Stimulated activated CD8-positive, alpha-beta memory T cell treated with anti-CD3 and anti-CD28 coated beads, Interleukin-7, amount 100 ng/mL, for 4 hours (primary cell): ENCODE measurements at places on chromosomes 4 and X.
A peak's percentile ranks its signal among the peaks of the same experiment; 100 is the strongest.

DNA sequence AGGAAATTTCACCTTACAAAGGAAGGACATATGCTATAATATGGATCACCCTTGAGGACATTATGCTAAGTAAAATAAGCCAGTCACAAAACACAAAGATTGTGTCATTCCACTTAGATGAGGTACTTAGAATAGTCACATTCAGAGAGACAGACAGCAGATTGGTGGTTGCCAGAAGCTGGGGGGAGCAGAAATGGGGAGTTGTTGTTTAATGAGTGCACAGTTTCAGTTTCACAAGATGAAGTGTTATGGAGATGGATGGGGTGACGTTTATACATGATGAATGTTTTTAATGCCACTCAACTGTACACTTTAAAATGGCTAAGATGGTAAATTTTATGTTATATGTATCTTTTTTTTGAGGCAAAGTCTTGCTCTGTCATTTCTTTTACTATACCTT lies 14.8 kb upstream of the SPON2 start:
- no peak for DNase-seq

DNA sequence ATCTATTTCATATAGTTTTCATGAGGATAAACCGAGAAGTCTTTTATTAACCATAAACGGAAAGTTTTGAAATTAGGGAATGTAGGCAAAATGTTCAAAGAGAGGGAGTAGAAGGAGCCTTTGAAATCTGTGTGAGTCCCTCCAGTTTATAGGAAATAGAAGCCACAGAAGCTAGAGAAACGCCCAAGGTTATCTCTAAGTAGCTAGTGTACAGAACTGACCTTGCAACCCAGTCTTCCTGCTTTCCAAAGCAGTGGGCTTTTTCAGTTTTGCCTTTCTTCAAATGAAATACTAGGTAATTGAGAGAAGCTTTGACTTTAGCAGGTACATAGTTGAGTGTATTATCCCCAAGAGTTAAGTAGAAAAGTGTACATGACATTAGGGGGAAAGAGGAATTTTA lies 39.4 kb downstream of the STIM2 start:
- DNase-seq, result no peak

GRCh38 chr4:3480528-3481112 lies 17.5 kb downstream of the DOK7 start:
- DNase-seq, result peak; percentile 44

- DNase-seq, result no peak
Observed at GRCh38 chr4:161256716-161257115, 907.1 kb downstream of the FSTL5 start.

- no peak for DNase-seq
Observed at GRCh38 chr4:5142726-5143125, 91.4 kb downstream of the STK32B start.

- DNase-seq, result no peak
Observed at GRCh38 chrX:112760697-112761096, 79.9 kb downstream of the AMOT start.

DNA sequence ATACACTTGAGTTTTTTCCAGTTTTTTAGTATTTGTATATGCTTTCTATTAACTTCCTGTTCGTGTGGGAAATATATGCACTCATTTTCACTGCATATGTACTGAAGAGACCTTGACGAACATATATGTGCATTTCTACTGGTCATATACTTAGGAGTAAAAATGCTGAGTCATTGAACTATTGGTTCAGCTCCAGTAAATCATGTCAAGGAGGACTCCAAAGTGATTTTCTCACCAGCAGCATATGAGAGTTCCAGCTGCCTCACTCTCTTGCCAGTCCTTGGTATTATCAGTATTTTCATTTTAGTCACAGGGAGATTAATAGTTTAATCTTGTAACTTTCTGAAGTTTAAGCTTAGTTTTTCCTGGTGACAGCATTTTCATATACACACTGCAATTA lies 2750.2 kb downstream of the ARAP2 start:
- no peak for DNase-seq

DNA sequence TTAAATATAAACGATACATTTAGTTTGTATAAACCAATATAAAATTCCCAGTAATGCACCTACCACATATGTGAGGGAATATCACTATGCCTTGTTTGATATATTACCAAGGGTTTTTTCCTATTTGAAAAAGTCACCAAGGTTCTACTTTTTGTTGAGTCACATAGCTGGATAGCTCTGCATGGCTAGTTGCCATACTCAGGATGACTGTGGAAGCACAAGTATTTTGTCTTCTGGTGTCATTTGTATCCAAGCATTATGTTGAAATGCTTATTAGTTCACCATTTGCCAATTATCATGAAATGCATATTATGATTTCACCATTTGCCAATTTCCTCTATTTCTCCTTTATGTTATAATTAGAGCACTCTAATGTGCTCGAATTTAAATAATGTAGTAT lies 162.7 kb upstream of the TTC29 start:
- DNase-seq, result no peak

DNA sequence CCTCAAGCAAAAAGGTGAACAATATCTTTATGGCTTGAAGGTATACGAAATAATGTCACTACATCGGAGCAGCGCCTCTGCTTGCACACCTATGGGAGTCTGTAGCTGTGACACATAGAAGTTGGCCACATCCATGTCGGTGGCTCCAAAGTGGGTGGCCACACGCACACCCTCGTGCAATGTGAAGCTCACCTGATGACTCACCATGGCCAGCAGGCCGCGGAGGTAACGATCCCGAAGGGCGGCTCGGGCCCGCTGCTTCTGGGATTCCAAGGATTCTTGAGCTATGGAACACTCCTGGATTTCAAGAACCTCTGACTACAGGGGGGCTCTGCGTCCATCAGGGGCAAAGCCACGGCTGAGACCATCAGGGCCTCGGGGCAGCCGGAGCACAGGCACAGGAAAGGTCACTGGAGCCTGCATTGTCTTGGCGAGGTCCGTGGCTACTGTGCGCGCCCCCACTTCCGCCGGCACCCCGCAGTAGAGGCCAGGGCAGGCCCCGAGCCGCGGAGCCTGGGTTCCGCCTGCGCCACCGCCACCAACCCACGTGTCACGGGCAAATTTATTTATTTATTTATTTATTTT lies 25.2 kb downstream of the NYX start:
- no peak for DNase-seq

DNA sequence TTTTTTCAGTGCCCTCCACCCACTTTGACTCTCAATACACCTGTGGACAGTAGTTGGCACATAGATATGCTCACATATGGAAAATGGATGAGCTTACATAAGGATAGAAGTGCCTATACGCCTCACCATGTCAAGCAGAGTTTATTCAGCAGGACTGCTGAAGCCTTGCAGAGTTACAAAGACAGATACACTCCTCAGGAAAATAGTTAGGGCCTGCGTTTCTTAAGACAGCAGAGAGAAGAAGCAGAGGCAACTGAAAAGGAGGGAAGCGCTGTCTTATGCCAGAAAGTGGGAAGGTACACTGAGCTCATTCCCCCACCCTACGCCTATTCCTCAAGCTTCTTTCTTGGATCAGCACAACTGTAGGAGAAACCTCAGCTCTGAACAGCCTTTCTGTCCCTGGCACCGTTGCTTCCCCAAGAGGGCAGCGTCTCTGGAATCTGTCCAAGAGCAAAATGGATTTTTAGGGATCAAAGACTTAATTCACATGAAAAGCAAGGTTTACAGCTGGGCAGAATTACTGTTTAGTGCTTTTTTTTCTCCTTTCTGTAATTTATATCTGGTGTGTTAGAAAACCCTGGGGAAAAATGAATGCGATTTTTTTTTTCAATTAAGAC lies 37.3 kb upstream of the MBTPS2 start:
- DNase-seq, result no peak

DNA sequence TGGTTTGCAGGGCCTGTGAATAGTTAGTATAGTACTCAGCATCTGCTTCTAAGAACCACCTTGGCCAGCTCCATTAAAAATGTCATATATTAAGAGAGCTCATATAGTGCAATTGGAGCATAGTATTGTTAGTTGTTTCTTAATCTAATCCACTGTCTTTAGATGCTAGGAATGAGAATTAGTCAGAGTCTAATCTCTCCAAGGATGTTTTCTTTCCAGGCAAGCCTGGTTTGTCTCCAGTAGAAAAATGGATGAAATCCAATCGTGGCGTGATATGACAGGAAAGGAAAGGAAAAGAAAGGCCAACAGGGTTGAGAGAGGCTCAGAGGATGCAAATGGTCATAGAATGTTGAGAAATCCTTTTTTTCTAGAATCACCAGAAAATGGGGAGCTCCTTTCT lies 15.0 kb upstream of the TMEM164 start:
- no peak for DNase-seq

DNA sequence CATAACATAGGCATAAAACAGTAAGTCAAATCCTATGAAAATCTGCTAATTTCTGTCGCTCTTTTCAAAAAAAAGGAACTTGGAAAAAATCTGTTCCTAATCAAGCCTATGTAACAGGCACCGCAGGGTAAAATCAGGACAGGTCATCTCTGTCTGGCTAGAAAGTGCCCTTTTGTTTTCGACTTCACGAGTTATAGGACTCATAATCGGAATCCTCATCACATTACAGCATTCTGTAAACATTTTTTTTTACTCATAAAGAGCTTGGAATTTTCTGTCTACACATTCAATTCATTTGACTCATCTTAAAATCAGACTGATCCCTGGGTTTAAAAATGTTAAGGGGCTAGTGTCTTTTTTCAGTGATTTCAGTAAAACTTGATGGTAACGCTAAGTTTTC lies 181.7 kb upstream of the TBC1D9 start:
- DNase-seq, result no peak

DNA sequence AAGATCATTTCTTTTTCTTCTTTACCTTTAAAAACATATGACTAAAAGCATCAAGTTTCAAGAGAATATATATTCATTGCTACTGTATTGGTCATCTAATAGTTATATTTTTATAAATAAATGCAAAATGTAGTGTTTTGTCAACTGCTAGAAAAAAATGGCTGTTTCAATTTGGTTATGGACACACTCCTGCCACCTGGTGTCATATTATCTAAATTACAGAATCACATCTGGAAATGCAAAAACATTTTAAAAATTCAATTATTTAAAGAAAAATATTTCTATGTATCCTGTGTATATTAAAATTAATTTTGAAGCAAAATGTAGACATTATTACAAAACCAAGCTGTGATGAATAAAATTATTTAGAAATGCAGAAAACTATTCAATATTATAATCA lies 329.4 kb upstream of the PCDH18 start:
- DNase-seq, result no peak

- DNase-seq, result no peak
Observed at GRCh38 chr4:73573794-73574528, 46.3 kb downstream of the RASSF6 start.

DNA sequence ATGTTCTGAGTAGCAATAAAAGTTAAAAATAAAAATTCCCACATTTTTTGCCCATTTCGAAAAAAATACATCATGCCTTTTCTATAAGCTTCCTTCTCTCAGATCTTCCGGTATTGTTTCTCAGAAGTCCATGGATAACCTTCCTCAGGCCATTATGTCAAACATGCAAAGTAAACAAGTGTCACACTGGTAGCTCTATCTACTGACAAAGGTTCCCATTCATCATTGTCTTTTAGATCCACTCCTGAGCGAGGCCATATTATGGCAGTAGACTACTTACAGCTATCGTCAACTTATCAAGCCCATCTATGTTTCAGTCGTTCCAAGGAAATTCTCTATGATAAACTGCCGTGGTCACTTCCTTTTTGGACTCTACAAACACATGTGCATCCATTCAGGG lies 1068.2 kb downstream of the GLUD2 start:
- DNase-seq, result no peak

DNA sequence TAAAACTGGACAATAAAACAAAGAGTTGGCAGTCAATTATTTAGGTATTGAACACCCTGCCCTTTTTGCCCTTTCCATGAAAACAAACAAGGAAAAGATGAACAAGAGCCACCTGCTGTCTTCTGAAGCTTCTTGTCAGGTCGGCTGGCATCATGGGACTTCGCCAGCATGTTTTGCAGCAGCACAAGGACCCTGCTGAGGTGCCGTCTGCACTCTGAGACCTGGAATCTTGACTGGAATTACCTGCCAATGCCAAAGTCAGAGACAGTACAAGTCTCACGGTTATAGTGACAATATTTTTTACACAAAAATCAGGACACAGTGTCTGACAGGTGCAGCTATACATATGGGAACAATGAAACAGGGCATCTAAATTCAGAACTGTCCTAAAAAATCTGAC lies 284.5 kb downstream of the GASK1B start:
- DNase-seq, result no peak

DNA sequence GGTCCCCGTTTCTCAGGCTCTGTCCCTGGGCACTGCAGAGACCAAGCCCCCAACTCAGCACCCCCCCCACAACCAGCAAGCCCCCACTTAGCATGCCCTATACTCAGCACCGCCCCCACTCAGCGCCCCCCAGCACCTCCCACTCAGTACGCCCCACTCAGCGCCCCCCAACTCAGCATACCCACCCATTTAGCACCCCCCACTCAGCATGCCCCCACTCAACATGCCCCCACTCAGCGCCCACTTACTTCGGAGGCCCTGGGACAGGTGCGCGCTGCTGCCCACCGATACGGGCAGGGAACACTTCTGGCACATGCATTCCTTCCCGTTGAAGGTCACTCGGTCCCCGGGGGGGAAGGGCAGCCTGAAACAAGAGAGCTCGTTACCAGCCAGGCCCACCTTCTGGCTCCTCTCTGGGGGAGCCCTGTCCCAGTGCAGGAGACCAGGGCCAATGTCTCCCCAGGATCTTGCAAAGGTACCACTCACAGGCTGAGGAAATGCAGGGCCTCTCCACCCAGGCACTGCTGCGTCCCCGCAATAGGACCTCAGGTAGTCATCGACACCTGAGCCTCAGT lies 70.6 kb downstream of the ABLIM2 start:
- DNase-seq, result no peak

DNA sequence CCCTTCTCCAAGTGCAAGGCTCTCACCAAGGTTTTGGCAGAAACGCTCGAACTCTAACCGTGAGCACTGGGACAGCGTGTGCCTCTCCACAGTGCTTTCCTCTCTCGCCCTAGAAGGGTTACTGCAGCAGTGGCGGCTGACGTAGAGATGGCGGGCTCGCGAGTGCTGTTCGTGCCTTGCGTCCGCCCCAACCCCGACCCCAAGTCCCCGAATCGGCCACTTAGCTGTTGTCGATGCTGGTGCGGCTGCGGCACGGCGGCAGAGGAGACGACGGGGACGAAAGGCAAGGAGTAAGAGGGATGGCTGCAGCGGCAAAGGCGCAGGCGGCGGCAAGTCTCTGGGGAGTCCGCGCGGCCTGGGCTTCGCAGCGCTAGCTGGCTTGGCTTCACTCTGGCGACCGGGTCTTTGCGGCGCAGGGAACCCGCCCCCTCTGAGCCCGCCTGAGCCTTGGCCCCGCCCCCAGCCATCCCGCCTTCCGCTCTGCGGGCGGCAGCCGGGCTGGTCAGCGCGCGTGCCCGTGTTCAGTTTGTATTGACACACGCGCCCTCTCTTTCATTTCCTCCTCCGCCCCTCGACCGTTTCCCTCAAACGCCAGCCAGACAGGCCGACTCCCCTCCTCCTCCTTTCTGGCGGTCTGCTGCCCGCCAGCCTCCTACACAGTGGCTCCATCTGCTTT lies at the start of gene SPIN4:
Gene SPIN4 (minus strand): TSS at position 392 of the 676 bp plus-strand sequence. CDS start 513 bp downstream, outside the sequence.
- peak; percentile 34 for DNase-seq

GRCh38 chrX:135421932-135422809 lies at the start of gene SMIM10L2A:
Gene SMIM10L2A (plus strand): TSS chrX:135421944. CDS start chrX:135422132, 188 bp downstream.
- no peak for DNase-seq
